ENCODE measurements at places on chromosomes 6 and 20.

DNA sequence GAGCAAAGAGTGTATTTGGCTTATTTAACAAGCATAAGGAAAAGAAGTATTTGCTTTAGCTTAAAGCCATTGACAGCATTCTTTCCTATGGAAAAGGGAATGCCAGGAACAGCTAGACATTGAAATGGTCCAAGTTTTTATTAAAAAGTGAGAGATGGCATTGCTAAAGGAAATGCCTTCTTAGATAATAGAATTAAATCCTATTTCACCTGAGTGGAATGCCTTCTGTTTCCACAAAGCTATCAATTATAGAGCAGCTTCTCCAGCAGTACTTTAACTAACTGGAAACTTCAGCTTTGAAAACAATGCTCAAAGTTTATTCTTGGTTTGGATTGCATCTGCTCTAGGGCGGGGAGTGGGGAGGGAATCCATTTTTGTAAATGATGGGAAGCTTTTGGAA, 85.1 kb upstream of the CNKSR3 start:
- no peak for DNase-seq

DNA sequence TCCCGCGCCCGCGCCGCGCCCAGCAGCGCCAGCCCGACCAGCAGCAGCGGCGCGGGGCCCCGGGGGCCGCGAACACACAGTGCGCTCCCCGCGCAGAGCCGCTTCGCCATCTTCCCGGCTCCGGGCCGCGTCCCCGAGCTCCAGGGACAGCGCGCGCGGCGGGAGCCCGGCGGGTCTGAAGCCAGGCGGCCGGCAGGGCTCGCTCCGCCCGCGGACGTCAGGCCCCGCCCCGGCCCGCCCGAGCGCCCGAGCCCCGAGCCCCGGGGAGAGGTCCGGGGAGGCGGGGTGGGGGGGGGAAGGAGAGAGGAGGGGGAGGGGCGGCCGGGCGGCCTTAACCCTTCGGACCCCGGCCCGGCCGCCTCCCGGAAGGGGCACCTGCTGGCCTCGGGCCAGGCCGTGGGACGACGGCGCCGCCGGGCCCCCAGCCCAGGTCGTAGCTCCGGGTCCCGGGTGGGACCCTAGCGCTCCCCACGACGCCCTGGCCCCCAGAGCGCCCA, at the start of gene LAMA5:
Gene LAMA5, minus strand, starts transcription at position 177 of the 497 bp plus-strand sequence. Its CDS starts 67 bp downstream, at position 110.
- no peak for DNase-seq

DNA sequence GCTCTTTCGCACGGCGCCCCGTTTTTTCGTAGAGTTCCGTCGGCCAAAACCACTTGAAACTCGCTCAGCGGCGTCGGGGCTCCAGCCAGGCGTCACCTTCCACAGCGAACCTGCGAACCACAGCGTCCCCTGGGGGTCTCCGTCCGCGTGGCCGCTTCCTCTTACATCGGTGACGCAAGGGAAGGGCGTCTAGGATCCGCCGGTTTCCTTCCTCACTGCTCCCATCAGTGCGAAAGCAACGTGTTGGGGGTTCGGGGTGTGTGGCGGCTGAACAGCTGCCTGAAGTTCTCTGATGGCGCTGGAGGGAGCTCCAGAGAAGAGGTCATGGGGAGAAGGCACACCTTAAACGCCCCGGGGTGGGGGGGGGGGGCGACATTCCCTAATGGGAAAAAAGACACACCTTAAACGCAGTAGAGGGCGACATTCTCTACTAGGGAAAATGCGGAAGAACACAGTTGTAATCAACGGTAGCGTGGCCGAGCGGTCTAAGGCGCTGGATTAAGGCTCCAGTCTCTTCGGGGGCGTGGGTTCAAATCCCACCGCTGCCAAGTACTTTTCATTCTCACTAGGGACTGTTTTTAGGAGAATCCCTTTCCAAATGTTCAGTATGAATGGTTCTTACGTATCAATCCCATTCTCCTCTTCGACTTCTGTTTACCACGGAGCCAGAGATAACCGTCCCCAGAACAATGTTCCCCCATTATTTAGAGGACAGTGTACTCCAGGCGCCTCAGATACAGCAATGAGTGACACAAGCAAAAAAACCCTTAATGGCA, 16.4 kb downstream of the ZNF311 start:
- DNase-seq, result peak; percentile 69

GRCh38 chr6:157574851-157575424, 193.9 kb downstream of the ZDHHC14 start:
- no peak for DNase-seq

DNA sequence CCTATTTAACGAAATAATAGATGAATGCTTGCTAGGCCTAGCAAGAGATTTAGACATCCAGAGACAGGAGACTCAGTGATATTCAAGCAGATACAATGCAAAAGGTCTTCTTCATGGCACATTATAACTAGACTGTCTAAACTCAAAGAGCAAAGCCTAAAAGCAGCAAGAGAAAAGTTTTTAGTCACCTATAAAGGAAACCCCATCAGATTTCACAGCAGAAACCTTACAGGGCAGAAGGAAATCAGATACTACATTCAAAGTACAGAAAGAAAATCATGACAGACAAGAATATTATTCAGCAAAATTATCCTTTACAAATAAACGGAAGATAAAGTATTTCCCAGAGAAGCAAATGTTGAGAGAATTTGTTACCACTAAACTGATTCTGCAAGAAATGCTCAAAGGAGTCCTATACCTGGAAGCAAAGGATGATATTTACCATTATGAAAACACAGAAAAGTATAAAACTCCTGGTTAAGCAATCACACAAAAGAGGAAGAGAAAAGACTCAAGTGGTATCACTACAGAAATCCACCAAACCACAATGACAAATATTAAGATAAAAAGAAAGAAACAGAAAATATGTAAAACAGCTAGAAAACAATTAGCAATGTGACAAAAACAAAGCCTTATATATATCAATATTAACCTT, 333.7 kb downstream of the MEI4 start:
- no peak for DNase-seq

- DNase-seq, result peak; percentile 84
Observed at GRCh38 chr20:49591217-49591865, 23.4 kb upstream of the PTGIS start.

- no peak for DNase-seq
Observed at GRCh38 chr20:1700990-1701389, 43.4 kb upstream of the SIRPG start.

- no peak for DNase-seq
Observed at GRCh38 chr6:70996106-70996505, 39.2 kb upstream of the B3GAT2 start.

GRCh38 chr6:34025112-34025807, 120.6 kb downstream of the GRM4 start:
- DNase-seq, result no peak

- DNase-seq, result peak; percentile 29
Observed at GRCh38 chr6:16562498-16562897, 198.8 kb downstream of the ATXN1 start.

DNA sequence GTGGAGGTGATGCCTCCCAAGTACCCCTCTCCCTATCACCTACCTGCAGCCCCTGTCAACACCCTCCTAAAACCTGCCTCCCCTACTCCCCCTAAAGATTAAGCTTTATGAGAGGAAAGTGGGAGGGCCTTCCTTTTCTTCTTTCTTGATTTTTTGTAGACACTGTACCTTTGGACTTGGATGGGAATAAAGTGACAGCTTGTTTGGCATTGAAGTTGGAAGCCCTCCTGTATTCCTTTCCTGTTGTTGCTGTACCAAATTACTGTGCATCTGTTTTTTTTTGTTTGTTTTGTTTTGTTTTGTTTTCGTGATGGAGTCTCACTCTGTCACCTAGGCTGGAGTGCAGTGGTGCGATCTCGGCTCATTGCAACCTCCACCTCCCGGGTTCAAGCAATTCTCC, 99.3 kb upstream of the NFATC2 start:
- no peak for DNase-seq

GRCh38 chr6:147579667-147580066, 71.2 kb downstream of the SAMD5 start:
- peak; percentile 9 for DNase-seq

- no peak for DNase-seq
Observed at GRCh38 chr6:39642270-39642669, 82.9 kb downstream of the KIF6 start.

DNA sequence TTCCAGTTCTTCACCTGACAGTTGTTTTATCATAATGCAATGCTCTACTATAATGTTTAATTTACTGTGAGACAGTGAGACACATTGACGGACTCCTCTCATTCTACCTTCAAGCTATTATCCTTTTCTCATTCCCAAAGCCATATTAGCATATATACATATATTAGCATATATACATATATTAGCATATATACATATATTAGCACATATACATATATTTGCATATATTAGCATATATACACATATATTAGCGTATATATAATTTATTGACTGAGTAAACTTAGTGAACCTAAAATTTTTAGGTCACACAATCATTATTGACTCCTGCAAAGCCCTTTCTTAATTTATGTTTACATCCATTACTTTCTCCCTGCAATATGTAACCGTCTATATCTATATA, 555.0 kb upstream of the ADGRB3 start:
- DNase-seq, result no peak

- no peak for DNase-seq
Observed at GRCh38 chr6:7406743-7407142, 17.1 kb downstream of the RIOK1 start.

GRCh38 chr20:46701986-46702385, 7.5 kb upstream of the SLC2A10 start:
- DNase-seq, result no peak

DNA sequence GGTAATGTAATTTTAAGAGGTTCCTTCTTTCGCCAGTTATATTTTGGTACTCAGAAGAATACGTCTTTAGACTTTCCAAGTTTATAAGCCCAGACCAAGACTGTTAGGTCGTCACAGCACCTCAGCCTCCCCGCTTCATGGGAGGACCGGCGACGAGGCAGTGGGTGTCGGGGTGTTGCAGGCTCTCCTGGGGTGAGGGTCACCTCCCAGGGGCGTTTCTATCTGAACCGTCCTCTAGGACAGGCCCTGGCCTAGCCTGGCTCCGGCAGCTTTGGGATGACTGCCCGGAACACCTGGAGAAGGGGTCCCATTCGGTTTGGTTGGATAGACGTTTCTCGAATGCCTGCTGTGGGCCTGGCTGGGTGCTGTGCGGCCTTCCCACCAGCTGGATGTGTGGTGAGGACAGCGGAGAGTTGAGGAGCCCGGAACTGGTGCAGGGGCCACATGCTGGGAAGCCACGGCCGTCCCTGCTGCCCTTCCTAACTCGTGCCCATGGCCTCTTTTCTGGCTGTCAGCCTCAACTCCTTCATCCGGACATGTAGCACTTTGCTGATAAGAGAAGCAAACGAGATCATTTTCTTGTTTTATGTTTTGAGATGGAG, 1.1 kb downstream of the OSBPL2 start:
- DNase-seq, result no peak

- no peak for DNase-seq
Observed at GRCh38 chr6:81842254-81842653, 89.8 kb upstream of the TENT5A start.

GRCh38 chr6:41940759-41941279, 789 bp downstream of the CCND3 start:
- DNase-seq, result peak; percentile 34

GRCh38 chr6:18024876-18025275, 37.4 kb upstream of the KIF13A start:
- no peak for DNase-seq

GRCh38 chr6:78025502-78025901, 372.7 kb downstream of the MEI4 start:
- no peak for DNase-seq

GRCh38 chr20:33251496-33251895, 15.7 kb downstream of the BPIFA1 start:
- DNase-seq, result no peak

DNA sequence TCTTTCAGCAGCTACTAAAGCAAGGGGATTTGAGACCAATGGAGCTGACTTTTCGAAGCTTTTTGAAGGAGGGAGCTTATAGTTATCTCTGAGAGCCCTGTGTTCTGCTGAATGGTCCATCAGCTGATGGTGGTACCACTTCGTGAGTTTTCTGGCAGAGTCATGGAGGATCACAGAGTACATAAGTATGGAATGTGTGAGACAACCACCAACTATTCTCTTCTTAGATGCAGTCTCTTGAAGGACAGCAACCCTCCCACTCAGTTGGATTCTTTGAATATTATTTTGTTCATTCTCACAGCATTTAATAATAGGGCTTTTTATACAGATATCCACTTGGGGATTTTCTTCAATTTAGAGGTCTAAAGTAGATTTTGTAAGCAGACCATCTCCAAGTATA, 75.3 kb downstream of the ELOVL2 start:
- DNase-seq, result peak; percentile 90

- DNase-seq, result peak; percentile 39
Observed at GRCh38 chr6:132830334-132830751, 16.0 kb downstream of the RPS12 start.

Measured in amniotic epithelial cell (primary cell).